H7 (cell line): ENCODE measurements at places on chromosomes 6 and 20.

GRCh38 chr20:32077190-32077589 is 25.1 kb downstream of the HCK start:
- DNase-seq, result no peak

DNA sequence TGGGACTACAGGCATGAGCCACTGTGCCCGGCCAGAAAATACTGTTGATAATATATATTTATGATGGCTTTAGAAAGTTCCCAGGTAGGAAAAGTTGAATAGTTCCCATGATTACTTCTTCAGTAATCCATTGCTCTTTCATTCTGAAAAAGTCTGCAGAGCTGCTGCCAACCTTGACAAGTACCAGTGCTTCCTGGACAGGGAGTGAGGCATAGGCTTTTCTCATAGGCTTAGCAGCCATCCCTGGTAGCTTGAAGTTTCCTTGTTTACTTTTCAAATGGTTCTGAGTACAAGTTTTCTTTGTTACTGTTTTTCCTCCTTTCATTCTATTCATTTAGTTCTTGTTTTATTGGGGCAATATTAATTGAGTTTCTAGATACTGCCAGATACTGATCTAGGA is 7.8 kb downstream of the RWDD1 start:
- DNase-seq, result no peak

DNA sequence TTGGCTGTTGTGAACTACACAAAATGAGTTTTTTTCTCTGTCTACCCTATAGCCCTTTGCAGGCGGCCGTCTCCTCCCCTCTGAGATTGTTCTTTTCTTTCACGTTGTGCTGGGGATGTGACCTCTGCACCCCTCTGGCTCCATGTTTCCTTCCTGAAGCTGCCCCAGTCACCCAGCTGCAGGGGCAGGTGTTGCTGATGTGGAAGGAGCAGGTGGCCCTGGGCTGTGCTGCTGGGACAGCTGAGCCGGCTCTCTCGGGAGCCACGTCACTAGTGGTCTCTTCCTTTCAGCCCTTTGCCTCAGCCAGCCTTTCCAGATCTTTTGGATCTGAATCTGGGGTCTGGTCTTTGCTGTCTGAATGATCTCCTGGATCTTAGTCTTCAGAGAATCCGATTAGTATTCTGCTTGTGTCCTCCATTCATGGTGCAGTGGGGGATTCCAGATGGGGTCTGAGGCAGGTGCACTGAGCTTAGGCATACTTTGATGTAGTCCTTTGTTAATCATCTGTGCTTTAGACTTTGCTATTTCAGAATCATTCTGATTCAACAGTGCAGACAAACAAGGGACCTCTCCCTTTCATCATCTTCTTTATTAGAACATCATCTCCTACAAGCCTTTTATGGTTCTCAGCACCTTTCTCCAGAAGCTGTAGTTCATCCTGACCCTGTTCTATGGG is 31.4 kb downstream of the TMEM181 start:
- no peak for DNase-seq

DNA sequence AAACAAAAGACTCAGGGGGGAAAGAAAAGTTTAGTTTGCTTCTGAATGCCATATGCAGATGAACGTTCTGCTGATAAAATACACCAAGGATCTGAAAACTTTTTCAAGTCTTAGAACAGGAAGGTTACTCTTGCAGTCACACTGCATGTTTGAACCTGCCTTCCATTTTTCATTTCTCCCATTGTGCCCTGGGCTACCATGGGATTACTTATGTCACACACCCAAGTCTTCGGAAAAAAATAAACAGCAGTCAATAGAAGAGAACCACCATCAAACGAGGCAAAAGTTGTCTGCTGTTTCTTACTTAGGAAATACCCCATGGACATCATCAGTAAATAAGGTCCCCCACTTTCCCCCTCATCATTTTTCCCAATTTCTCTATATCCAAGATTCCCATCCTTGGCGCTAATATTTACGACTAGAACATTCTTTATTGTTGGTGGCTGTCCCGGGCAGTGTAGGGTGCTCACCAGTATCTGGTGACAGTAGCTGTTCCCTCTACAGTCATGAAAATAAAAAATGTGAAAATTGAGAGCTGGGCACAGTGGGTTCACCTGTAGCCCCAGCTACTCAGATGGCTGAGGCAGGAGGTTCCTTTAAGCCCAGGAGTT is 202.5 kb downstream of the BCAS1 start:
- DNase-seq, result no peak

GRCh38 chr6:64988148-64988547 is 718.9 kb downstream of the EYS start:
- no peak for DNase-seq

DNA sequence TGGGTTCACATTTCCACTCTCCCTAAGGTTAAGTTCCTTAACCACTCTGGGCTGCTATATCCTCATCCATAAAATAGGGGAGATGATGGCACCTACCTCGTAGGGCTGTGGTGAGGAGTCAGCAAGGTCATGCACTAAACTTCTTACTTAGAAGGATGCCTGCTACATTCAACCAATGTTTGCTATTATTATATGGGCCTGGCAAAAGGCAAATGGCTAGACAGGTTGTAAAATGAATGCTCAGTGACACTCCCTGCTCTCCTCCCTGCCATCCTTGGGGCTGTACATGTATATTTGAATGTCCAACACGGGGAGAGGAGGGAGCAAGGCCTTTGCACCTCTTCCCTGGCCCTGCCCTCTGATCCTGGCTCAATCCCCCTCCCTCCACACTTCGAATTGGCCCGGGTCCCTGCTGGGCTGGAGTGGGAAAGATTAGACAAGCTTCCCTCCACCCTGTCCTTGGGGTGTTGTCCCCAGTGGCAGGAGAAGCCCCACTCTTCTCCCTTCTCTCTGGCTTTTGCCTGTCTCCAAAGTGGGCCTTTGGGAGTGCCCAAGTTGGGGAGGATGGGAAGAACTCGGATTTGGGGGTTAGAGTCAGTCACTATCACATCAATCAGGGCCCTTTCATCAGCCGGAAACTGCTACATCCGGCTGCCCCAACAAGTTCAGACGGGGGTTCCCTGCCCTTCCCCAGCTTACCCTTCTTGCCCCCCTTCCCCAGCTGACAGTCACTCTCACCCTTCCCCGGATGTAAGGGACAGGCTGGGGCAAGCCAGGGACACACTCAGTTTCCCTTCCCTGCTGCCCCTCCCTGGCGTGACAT is 36.3 kb upstream of the VEGFA start:
- DNase-seq, result peak; percentile 32

DNA sequence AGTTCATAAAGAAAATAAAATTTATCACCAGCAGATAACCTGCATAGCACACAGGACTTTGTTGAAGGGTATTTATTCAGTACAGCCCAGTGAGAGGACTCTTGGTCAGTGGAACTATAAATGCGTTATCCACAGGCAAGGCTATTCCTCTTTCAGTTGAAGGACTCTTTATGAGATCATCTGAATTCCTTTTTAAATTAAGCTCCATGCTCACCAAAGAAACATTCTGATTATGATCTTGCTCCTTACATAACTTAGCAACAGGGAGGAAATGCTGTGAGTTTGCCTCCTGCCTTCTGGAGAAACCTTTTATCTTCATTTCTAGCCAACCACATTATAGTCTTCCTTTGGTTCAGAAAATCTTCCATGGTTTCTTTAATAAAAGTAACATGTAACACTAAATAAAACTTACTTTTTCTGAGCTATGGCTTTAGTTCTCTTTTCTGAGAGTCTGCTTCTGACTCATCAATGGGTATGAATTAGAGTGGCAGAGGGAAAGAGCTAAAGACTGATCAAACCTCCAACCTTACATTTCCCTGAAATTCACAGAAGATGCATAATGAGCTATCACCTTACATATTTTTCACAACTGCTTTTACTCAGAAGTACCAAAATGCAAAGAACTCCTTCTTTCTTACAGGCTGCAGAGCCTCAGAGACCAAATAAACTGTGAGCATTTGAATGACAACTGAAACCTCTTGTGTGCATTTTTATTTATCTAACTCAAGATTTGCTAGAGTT is 267.2 kb downstream of the ADGRG6 start:
- DNase-seq, result no peak

GRCh38 chr6:52305948-52306767 is 21.6 kb upstream of the MCM3 start:
- DNase-seq, result no peak

DNA sequence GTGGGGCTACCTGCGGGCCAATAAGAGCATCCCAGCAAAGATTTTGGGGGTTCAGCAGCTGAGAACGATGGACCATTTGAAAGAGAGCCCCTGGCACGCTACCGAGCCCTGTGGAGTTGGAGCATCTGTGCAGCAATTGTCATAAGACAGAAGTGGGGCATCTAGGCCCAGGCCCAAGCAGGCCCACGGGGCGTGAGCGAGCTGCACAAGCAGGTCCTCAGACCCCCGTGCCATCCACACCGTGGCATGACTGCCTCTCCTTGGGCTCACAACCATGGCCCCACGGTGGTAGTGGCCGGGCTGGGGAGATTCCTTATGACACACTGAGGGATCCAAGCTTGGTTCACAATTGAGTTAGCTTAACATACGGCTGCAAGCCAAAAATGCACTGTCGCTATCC is 103.3 kb upstream of the AGPAT4 start:
- DNase-seq, result no peak

DNA sequence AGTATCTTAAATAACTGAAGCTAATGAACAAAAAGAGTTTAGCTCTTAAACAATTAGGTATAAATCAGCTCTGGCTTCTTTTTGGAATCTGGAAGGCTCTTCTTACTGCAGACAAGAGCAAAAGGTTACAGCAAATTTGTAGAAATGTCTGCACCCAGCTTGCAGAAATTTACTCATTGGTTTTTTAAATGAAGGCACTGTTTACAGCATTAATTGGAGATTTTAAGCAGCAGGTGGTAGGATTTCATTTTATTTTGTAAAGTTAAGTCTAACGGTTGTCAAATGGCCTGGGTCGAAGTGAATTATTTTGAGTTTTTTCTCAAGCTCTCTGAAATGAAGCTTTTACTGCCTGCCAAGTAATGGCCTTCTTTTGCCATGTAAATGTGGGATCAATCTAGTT is 102.1 kb downstream of the NRSN1 start:
- DNase-seq, result no peak

DNA sequence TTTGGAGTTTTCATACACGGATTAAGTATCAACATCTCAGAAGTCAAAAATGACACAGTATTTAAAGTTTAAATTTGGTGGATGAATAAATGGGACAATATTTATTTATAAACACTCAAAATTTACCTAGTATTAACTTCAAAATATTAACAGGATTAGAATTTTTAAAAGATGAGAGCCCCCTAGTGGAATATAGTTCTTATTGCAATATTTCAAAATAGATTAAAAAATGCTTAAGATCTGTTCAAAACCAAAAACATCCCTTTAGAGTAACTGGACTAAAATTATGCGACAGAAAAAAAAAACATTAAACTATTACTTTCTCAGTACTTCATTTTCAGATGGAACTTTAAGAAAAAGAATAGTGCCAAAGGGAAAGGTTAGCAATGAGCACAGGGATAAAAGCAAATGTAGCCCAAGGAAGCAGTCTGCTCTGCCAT is 56.6 kb downstream of the SNX14 start:
- DNase-seq, result no peak

DNA sequence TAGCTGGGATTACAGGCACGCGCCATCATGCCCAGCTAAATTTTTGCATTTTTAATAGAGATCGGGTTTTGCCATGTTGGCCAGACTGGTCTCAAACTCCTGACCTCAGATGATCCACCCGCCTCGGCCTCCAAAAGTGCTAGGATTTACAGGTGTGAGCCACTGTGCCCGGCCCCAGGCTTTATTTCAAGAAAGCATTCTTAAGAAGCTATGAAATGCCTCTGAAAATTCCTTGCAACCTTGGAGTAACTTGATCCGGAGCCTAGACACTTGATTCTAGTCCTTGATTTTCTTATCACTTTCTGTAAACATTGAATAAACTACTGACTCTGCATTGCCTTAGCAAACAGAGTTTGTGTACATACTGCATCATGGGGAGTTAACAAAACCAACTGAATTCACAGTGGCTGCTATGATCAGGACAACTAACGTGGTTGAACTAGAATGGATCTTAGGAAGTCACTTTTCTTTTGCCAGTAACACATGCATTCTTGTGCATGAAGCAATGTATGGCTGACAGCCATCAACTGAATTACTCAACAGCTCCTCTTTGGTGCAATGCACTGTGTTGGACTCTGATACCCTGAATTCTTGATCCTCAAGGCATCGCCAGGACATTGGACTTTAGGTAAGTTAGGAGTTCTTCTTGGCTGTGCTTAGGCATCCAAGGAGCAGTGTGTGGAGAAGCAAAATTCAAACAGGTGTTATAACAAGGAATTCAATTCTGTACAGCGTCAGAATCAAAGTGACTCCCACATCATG is 102.8 kb upstream of the TMEM170B start:
- DNase-seq, result no peak

- DNase-seq, result no peak
Measured at GRCh38 chr6:109511832-109512231, 28.8 kb upstream of the ZBTB24 start.

- DNase-seq, result no peak
Measured at GRCh38 chr6:128463942-128464341, 56.5 kb downstream of the PTPRK start.

DNA sequence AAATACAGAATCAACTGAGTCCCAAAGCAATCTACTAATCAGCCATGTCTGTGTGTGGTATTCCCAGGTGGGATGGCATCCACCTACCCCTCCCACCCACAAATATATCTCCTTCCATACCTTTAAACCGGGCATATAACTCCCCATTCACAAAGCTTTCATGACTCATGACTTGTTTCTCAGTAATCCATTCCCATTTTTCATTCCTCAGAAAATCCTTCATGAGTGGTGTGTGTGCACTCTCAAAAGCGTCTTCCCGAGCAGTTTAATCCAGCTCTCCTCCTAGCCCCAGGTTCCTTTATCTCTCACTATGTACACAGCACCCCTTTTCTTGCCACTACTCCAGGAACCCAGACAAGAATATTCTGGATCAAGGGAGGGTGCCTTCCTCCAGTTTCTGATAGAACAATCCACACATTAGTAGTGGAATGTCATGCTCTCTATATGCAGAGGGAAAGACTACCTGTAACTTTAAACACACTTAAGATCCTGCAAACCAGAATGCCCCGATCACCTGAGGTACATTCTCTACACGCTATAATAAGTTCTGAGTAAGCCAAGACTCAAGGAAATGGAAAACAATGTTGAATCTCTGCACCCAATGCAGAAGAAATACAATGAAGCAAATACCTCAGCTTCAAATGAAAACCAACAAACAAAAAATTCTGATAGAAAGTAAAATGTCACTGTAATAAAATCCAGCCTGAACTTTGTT is 55.7 kb upstream of the IPCEF1 start:
- DNase-seq, result no peak

DNA sequence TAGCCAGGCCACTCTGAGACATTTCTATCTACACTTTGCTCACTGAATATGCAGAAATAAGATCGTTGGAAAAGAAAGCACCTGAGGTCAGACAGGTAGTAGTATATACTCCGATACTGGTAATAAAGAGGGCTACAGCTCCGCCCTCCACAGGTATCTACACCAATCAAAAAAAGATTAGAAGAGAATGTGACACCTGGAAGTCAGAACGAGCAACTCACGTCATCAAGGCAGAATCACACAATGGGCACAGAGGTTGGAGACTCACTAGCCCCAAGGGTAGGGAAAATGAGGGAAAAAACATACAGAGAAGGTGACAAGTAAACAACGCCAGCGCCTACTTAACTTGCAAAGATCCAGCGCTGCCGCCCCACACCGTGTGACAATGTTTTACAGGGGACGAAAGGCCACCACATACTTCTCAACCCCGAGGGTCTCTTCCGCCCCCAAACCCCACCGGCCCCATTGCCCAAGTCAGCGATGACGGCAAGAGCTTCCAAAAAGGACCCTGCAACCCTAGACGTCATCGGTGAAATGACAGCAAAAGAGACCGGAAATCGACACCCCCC is 653 bp downstream of the LMBRD1 start:
- peak; percentile 55 for DNase-seq

- peak; percentile 95 for DNase-seq
Measured at GRCh38 chr20:32358883-32359632, 927 bp downstream of the ASXL1 start.
